Naive thymus-derived CD8-positive, alpha-beta T cell (primary cell): ENCODE measurements at places on chromosomes 3 and 15. TPM values are rescaled to one million over a fixed set of nuclear protein-coding genes. Genes with fewer than 3 reads are reported as not detected.

NR1D2 gene
- 56.7 TPM for total RNA-seq

USP50 gene
- total RNA-seq, result not detected

GPD1L gene
- total RNA-seq, result 16.6 TPM

SLTM gene
- 163 TPM for total RNA-seq
